Pancreas (tissue), 10 donors: ENCODE measurements at places on chromosomes 13 and 19. TPM values are rescaled to one million over a fixed set of nuclear protein-coding genes. Genes with fewer than 3 reads are reported as not detected.

DNA sequence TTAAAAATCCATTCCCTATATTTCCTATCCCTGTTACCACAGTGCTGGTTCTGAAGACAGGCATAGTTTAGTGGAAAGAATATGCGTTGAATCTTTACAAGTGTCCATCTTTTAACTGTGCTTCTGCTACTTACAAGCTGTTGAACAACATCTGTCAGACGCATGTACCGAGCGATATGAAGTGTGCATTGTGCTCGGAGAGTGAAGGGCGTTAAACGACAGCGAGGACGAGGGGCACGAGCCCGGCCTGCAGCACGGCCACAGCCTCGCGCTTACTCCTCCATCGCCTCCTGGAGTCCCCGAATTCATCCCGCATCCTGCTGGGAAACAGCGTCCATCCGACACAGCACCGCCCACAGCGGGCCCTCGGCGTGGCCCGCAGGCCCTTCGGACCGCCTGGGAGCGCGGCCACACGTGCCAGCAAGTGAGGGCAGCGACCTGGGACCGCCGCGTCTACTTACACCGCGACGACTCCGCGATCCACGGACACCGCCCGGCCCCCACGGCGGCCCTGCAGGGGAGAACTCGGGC lies 514 bp downstream of the PCID2 start:
- peak overlapping the region; percentile 93 for H3K27ac ChIP-seq
- H3K27me3 ChIP-seq, result no peaks in the 10 kb centered on the region
- DNase-seq, result peak; percentile 60
- peaks cover 32% of the 10 kb centered on the region for H3K4me1 ChIP-seq

EIF3K gene
- total RNA-seq, result 126 TPM

ZNF439 gene
- total RNA-seq, result 3.1 TPM

ERFL gene
- total RNA-seq, result not detected

DNA sequence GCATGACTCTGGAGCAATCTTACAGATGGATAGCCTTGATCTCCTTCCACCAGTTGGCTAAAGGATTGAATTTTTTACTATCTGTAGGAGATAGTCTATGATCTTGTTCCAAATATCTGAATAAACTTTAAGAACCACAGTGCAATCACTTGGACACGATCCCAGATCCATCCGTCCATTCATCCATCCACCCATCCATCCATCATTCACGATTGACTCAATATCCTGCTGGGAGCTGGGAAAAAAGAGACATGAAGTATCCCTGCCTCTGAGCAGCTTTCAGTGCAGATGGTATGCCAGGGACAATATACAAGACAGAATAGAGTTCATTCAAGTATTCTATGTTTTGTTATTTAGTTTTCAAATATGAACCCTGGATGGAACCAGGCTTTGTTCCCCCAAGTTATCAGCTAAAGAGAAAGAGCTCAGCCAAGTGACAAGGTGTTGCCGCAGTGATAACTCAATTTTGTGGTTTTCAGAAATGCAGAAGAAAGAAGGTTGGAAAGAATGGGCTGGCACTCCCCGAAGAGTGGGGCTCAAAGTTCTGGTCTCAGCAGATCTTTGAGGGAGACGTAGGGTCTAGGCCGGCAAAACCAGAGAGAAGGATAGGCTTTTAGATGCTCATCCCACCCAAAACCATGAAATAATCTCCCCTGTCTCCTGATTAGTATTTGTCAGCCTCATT lies 66.3 kb downstream of the IRS2 start:
- H3K4me3 ChIP-seq, result no peak overlapping the region
- no peak for DNase-seq
- no peaks in the 10 kb centered on the region for H3K4me1 ChIP-seq
- H3K27ac ChIP-seq, result no peak overlapping the region
- no peaks in the 10 kb centered on the region for H3K36me3 ChIP-seq

ATP8A2 gene
- total RNA-seq, result 0.06 TPM

DNA sequence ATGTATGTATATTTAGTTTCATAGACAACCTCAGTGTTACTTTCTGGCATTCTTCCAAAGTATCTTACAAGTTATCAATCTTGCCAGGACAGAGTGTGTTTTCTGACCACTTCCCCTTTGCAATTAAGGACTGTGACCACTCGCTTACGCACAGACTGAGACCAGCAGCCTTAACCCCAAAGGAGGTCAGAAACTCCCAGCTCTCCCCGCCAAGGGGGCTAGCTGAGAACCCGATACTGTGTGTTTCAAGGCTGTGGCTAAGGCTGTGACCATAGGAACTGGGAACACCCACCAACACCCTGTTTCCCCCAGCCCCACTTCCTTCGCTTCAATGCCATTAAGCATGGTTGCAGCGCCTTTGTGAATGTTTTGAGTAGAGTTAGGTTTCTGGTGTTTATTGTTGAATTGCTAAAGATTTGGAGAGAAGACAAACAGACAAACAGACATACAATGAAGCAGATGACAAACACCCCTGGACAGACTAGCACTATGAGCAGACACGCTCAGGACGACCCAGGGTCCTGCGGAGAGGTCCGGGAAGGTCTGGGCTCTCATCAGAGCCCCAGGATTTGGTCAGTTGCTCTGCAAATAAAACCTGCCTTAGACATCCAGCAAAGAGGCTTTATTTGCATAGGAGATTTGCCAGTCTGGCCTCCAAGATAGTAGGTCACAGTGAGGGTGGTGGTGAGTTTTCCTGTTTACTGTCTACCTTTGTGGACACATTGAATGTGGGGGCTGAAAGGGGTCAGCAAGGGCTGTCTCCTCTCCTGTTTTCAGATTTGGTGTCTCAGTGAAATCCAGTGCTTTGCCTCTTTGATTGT lies 25.0 kb upstream of the TNFSF11 start:
- H3K4me1 ChIP-seq, result peaks cover 6% of the 10 kb centered on the region
- no peak overlapping the region for H3K4me3 ChIP-seq
- no peaks in the 10 kb centered on the region for H3K27me3 ChIP-seq
- no peak for DNase-seq

GRCh38 chr13:110496281-110496680 lies 65.2 kb downstream of the RAB20 start:
- no peaks in the 10 kb centered on the region for H3K27me3 ChIP-seq
- DNase-seq, result no peak
- no peak overlapping the region for H3K27ac ChIP-seq
- H3K36me3 ChIP-seq, result no peaks in the 10 kb centered on the region

CYP2B6 gene
- 0.09 TPM for total RNA-seq

DNA sequence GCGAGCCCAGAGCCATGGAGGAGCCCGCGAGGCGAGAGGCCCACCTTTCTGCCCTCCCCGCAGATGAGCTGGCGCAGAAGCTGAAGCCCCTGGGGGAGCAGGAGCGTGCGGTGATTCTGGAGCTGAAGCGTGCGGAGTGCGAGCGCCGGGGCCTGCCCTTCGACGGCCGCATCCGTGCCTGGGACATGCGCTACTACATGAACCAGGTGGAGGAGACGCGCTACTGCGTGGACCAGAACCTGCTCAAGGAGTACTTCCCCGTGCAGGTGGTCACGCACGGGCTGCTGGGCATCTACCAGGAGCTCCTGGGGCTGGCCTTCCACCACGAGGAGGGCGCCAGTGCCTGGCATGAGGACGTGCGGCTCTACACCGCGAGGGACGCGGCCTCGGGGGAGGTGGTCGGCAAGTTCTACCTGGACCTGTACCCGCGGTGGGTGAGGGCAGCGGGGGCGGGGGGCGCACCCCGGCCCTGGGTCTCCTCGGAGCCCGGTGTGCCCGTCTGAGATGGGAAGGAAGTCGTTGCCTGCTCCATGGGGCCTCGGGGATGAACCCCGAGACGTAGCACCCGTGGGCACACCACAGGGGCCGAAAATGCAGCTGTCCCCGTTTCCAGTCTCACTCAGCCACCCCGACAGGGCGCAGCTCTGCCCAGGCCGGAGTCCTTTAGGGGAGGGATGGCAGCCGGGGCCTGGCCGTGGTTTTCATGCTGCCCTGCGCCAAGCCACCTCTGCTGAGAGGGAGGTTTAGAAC lies 12.1 kb upstream of the ZNF554 start:
- no peak overlapping the region for H3K27ac ChIP-seq
- DNase-seq, result no peak
- no peaks in the 10 kb centered on the region for H3K27me3 ChIP-seq

GRCh38 chr13:57829496-57829895 lies 198.0 kb downstream of the PCDH17 start:
- H3K36me3 ChIP-seq, result no peaks in the 10 kb centered on the region
- no peak overlapping the region for H3K4me3 ChIP-seq
- no peak for DNase-seq
- no peak overlapping the region for H3K27ac ChIP-seq
- H3K4me1 ChIP-seq, result no peaks in the 10 kb centered on the region
- H3K27me3 ChIP-seq, result no peaks in the 10 kb centered on the region

DNA sequence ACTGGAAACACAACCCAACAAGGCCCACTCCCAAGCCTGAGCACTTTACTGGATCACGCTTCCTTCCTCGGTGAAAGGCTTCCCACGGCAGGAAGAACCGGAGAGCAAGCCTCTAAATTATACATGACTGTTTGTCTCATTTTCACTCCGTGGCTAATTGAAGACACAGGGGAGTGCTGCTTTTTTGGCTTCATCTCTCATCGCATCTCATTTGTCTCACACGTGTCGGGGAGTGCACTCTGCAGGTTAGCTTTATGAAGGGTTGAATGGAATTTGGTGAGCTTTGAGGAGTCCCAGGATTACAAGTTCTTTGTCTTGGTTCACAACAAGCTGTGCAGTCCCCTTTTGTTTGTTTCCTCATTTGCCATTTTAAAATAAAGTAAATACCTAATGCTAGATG lies 544.6 kb downstream of the GPC6 start:
- H3K4me1 ChIP-seq, result no peaks in the 10 kb centered on the region
- H3K4me3 ChIP-seq, result no peak overlapping the region
- no peak for DNase-seq
- no peak overlapping the region for H3K27ac ChIP-seq
- no peaks in the 10 kb centered on the region for H3K36me3 ChIP-seq
- H3K27me3 ChIP-seq, result no peaks in the 10 kb centered on the region

DNA sequence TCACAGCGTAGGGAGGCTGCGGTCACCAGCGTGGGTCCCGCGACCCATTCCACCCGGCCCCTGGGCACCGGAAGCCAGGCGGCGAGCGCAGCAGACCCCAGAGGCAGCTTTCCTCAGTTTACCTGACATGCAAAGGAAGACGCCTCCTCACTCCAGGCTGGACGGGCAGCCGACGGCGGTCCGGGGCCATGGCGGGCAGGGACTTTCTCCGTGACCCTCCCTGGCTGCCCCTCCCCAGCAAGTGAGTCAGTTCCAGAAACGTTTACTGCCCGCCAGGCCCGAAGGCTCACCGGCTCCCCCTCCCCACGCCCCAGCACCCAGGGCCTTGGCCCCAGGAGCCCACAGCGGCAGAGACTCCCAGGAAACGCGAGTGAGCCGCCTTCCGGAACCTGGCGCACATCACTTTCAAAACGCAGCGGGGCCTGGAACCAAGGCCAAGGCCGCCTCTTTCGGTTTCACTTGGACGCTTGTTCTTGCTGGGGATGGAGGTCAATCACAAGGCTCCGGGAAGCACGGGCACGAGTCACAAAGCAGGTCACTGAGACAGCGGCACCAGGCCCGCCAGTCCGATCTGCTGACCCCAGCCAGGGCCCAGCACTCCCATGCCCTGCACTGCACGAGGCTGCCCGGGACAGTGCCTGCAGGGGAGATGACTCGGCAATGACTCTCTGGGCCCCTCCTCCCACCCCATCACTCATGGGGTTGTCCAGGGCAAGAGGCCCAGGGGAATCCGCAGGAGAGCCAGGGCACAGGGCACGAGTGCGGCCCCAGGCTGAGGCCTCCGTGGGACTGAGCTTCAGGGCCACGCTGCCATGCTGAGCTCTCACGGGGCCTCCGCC lies 5.3 kb downstream of the SBNO2 start:
- no peaks in the 10 kb centered on the region for H3K36me3 ChIP-seq
- peak overlapping the region; percentile 14 for H3K4me3 ChIP-seq
- H3K27ac ChIP-seq, result peak overlapping the region; percentile 53
- H3K4me1 ChIP-seq, result peaks cover 15% of the 10 kb centered on the region
- H3K27me3 ChIP-seq, result no peaks in the 10 kb centered on the region

GRCh38 chr13:35909837-35910540 lies 221.2 kb downstream of the DCLK1 start:
- H3K27ac ChIP-seq, result no peak overlapping the region
- no peak for DNase-seq

DNA sequence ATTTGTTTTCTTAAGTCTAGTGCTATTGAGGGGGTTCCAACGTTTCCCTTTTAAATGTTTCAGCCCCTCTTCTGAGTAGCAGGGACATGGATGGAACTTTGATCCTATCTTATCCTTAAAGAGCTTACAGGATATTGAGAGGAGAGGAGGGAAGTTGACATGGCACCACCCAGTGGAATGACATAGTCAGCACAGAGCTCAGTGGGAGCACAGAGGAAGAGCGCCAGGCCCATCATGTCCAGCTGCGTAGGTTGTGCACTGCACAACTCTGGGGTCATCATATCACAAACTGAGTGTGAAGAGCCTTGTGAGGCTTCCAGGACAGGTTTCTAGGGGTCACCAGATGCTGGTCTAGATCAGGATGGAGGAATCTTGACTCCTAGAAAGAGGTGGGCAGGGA lies 4.6 kb upstream of the CDC42EP5 start:
- H3K4me3 ChIP-seq, result no peak overlapping the region
- H3K27me3 ChIP-seq, result no peaks in the 10 kb centered on the region
- no peaks in the 10 kb centered on the region for H3K36me3 ChIP-seq

GRCh38 chr13:37544995-37545394 lies 53.6 kb downstream of the POSTN start:
- no peak for DNase-seq
- H3K4me1 ChIP-seq, result no peaks in the 10 kb centered on the region
- H3K27me3 ChIP-seq, result no peaks in the 10 kb centered on the region
- no peak overlapping the region for H3K27ac ChIP-seq

DNA sequence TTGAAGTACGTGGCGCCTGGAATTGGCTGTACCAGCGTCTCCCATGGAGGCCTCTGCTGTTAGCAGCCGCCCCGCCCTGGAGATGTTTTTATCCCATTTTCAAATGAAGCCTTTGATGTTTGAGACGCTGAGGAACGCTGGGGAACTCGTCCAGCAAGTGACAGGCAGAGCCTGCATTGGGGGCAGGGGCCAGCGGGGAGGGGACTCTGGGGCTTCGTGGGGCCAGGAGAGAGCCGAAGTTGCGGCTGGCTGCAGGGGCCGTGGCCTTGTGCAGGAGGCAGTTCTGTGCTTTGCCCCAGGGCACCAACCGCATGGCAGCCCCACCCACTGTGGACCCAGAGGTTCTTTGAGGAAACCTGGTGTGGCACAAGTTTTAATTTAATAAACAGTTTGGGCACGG lies 13.5 kb downstream of the SPPL2B start:
- H3K27me3 ChIP-seq, result no peaks in the 10 kb centered on the region
- H3K36me3 ChIP-seq, result no peaks in the 10 kb centered on the region
- H3K4me3 ChIP-seq, result no peak overlapping the region
- no peak overlapping the region for H3K27ac ChIP-seq
- DNase-seq, result peak; percentile 56

PRX gene
- 2.8 TPM for total RNA-seq

KMT2B gene
- total RNA-seq, result 18.8 TPM

FAM32A gene
- total RNA-seq, result 18.3 TPM

TUBA3C gene
- total RNA-seq, result not detected

- no peaks in the 10 kb centered on the region for H3K4me1 ChIP-seq
- no peak for DNase-seq
- H3K27ac ChIP-seq, result no peak overlapping the region
- H3K36me3 ChIP-seq, result no peaks in the 10 kb centered on the region
Measured at GRCh38 chr13:39469676-39470075, 133.3 kb downstream of the LHFPL6 start.

- DNase-seq, result peak; percentile 39
- H3K27ac ChIP-seq, result no peak overlapping the region
- H3K4me1 ChIP-seq, result no peaks in the 10 kb centered on the region
- H3K36me3 ChIP-seq, result no peaks in the 10 kb centered on the region
Measured at GRCh38 chr13:112958127-112958989, 10.7 kb upstream of the MCF2L start.
